GM12878 (cell line): ENCODE measurements at places on chromosomes 4 and X.

GRCh38 chr4:152806501-152807125 lies 26.9 kb downstream of the ARFIP1 start:
- no peak overlapping the region for H3K4me3 ChIP-seq
- H3K36me3 ChIP-seq: no peaks in the 10 kb centered on the region
- H3K4me1 ChIP-seq: no peaks in the 10 kb centered on the region
- DNase-seq: no peak
- no peaks in the 10 kb centered on the region for H3K27me3 ChIP-seq

DNA sequence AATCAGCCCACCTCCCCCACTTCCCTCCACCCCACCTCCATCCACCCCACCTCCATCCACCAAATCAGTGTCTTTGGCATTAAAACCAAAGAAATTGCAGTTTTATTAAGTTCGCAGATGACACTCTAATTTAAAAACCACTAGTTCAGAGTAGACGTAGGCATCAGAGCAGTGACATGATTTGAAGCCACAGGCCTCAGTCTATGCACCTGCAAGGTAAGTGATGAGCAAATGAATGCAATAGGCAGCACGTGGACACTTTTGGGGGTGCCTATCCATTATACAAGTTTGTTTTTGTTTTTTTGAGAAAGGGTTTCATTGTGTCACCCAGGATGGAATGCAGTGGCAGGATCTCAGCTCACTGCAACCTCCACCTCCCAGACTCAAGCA lies 88.0 kb upstream of the TRIM2 start:
- H3K27me3 ChIP-seq: peaks cover 2% of the 10 kb centered on the region; the same call in 1 of the 2 replicates
- H3K27ac ChIP-seq: no peak overlapping the region
- peaks cover 8% of the 10 kb centered on the region; the same call in 1 of the 2 replicates for H3K4me1 ChIP-seq

DNA sequence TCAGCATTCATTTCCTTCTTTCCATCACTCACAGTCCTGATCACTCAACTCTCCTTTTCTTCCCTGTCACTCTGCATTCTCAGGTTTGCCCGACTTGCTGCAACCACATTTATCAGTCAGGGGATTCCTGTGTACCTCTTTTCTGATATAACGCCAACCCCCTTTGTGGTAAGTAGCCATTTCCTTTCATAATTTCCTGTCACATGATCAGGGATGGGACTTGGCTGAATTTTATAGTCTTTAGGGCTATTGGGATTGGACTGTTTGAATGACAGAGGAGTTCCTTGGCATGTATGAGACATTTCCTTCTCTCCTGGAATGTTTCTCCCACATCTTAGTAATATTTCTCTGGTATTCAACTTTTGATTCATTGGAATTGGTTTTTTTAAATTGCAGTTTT lies 11.0 kb downstream of the PGM2 start:
- no peak overlapping the region for H3K27ac ChIP-seq
- no peak for DNase-seq
- H3K27me3 ChIP-seq: no peaks in the 10 kb centered on the region

DNA sequence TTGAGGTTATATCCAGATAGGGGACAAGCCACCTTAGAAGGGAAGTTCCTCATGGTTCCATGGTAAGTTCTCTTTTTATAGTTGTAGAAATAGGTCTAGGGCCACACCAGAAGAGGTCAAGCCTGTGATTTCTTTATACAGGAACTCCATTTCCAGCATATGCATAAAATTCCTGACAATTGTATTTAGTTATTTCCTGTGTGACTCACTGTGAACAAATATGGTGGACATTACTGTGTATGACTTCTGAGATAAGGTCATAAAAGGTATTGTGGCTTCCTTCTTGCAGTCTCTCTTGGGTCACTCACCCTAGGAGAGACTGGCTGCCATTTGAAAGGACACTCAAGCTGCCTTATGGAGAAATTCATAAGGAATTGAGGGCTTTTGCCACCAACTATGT lies 2.2 kb upstream of the C4orf36 start:
- H3K27me3 ChIP-seq: no peaks in the 10 kb centered on the region
- H3K4me3 ChIP-seq: no peak overlapping the region
- no peaks in the 10 kb centered on the region for H3K36me3 ChIP-seq
- no peak overlapping the region for H3K27ac ChIP-seq
- no peak for DNase-seq

DNA sequence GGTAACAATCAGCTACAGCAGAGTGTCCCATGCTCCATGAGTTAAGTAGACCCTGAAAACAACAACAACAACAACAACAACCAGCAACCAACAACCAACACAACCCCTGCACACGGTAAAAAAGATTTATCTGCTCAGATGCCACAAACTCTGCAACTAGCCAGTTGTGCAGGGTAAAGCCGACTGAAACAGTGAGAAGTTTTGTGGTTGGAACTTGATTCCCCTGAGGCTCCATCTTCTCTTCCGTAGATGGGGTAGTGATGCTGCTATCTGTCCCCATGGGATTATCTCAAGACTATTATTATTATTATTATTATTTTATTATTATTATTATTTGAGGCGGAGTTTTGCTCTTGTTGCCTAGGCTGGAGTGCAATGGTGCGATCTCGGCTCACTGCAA lies 50.6 kb upstream of the RAPGEF2 start:
- peak overlapping the region; percentile 58; the same call in 1 of the 2 replicates for H3K4me3 ChIP-seq
- no peaks in the 10 kb centered on the region for H3K27me3 ChIP-seq
- peaks cover 27% of the 10 kb centered on the region for H3K4me1 ChIP-seq
- no peaks in the 10 kb centered on the region for H3K36me3 ChIP-seq

DNA sequence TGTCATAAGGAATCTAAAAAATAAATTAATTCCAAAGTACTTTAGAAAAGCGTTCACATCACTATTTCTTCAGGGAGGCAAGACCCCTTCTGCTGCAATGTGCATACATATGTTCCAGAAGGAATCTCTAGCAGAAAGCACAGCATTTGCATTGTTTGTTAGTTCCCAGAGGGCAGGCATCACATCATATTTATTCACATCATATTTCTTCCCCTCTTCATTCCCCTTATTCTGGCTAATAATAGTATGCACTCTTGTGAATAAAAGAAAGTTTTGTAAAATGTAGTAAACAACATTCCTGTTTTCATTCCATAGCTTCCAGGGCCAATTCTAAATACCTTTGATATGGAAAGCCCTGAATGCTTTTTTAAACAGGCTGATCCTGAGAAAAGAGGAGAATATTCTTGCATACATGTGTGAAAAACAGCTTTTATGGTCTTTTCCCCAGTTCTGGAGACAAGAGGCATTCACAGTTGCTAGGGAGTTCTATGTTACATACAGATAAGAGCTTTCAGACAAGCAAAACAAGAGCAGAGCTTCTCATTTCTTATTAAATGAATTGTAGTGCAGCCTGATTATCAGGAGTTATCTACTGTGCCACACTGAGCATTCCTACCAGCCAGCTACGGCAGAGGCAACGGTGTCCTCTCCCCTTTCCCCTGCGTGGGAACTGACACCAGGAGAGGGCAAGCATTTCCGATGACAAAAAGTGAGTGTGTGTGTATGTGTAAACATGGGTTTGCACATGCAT lies 15.2 kb downstream of the GATB start:
- no peaks in the 10 kb centered on the region; the same call in 1 of the 2 replicates for H3K36me3 ChIP-seq
- peak overlapping the region; percentile 31 for H3K27ac ChIP-seq
- no peaks in the 10 kb centered on the region for H3K27me3 ChIP-seq
- H3K4me3 ChIP-seq: no peak overlapping the region
- no peak for DNase-seq
- H3K4me1 ChIP-seq: peaks cover 23% of the 10 kb centered on the region
